ENCODE measurements at places on chromosomes 7 and 10.

DNA sequence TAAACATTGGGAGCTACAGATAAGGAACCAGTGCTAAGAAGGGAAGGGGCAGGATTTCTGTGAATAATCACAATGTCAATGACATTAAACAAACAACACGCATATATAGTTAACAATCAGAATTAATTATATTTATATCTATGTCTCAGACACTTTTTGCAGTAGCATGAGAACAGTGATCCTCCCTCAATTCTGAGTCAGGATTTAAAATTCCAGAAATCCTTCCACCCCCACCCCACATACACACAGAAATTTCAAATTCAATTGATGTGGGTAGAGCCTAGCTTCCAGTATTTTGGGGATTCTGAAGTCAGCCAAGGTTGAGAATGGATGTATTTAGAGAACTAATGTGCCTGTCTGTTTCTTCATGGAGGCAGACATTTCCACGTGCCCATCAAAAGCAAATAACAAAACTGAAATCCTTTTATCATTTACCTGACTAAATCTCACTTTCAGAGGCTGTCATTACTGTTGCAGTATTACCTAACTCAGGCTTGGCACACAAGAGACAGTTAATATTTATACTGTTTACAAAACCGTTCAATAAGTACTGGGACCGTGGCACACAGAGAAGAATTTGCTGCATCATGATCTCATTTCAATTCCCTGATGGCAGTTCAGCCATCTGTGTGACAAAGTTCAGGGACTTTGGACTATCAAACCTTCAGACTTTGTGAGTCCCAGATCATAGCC, 116.6 kb upstream of the PALS2 start:
- no peak for DNase-seq

DNA sequence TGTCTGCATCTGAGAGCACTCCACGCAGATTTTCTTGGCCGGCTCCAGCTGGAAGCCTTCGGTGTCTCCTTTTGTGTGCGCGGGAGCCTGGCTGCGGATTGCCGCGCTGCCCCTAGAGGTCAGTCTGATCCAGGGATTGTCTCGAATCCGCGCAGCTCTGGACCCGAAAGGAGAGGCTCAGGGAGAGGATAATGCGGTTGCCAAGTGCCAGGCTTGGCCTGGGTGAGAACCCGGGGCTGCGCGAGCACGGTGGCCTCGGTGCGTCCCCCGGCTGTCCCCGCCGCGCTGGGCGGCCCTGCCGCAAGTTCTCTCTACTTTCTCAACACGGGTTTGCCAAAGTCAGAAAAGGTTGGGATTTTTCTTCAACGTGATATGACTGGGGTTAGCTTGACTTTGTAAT, 140.9 kb downstream of the ADCYAP1R1 start:
- peak; percentile 1 for DNase-seq

GRCh38 chr10:57964351-57964750, 303.3 kb downstream of the IPMK start:
- peak; percentile 33 for DNase-seq

- no peak for DNase-seq
Observed at GRCh38 chr7:46949270-46949931, 632.5 kb downstream of the TNS3 start.

- no peak for DNase-seq
Observed at GRCh38 chr10:97378933-97379921, 21.9 kb downstream of the RRP12 start.

DNA sequence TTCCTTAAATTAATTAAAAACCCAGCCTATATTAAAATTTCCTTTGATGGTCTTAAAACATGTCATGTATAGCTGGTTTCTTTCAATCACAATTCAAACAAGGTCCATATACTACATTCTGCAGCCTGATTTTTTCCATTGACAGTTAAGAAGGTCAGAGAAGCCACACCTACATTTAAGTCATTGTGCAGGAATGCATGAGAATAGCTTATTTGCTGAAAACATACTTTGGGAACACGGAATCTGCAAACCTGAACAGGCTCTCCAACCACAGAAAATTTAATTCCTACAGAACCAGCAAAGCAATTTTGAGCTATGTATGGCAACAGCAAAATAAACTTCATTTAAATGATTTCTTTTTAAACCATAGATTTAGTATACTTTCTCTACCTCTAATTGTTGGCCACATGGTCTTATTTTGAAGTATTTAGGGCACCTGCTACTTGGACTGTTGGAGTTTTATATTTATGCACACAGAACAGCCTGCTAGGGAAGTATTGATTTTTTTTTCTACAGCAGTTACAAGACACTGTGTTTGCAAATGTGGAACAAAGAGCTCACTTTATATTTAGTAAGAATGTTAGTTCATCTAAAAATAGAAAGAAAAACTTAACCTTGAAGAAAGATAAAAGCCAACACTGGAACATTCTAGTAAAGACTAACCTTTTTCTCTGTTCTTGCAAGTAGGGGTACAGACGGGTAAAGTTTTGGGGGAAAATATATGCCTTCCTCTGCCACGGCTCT, 240.9 kb upstream of the IMMP2L start:
- peak; percentile 61 for DNase-seq

DNA sequence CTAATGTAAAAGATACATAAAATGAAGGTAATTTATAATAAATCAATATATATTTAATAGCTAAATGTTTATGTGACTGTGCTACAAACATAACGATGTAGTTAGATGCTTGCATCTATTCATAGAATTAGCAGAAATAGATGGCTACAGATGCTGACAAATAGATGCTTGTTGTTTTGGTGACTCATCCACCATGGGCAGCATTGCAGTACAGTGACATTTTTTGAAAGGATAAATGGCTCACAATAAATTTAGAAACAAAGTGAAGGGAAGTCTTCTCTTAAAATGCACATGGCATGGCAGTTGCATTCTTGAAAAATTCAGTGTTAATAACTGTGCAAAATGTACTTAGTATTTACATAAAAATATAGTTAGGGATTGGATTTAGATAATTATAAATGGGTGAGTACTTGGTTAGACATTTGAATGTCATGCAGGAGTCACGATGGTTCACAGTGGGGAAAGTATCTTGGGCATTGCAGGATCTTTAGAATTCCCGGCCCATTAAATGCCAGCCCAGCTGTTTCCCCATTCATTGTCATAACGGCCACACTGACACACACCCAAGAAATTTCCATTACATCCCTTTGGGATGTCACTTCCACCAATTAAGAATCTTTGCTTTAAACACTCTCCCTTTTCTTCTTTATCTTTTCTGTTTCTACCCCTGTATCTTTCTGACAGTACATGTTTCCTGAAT, 564.1 kb downstream of the ATRNL1 start:
- DNase-seq: peak; percentile 4

DNA sequence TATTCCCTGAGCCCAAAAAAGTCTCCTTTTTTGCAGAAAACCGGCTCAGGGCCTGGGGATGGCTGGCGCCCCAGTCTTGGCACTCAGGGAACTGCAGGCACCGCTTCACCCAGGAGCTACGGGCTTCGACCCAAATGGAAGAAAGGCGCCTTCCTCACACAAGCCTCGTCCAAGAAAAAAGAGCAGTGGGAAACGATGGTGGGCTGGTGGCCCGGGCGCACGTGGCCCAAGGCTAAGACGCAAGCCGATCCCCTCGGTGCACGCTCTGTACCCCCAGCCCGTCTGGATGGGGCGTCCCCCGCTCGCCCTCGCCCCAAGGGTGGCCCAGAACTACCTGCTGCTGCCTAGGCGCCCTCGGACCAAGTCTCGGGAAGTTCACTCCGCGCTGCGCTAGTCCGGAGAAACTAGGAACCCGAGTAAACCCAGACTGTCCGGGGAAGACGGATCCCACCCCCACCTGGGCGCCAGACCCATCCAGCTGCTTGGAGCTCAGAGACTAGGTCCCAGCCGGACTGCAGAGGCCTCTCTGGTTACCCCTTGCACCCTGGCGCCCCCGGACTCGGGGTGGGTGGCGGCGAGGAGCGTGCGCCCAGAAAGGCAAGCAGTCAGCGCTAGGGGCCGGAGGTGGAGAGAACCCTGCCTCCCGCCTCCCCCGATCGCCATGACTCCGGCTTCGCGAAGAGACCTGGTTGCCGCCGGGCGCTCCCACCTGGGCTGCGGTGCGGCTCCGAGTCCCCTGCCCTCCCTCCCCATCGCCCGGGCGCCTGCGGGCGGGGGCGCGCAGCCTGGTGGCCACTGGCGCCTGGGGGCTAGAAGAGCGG, 76.4 kb downstream of the CALN1 start:
- DNase-seq: no peak

GRCh38 chr7:82676777-82677463, 233.3 kb upstream of the CACNA2D1 start:
- DNase-seq: no peak

DNA sequence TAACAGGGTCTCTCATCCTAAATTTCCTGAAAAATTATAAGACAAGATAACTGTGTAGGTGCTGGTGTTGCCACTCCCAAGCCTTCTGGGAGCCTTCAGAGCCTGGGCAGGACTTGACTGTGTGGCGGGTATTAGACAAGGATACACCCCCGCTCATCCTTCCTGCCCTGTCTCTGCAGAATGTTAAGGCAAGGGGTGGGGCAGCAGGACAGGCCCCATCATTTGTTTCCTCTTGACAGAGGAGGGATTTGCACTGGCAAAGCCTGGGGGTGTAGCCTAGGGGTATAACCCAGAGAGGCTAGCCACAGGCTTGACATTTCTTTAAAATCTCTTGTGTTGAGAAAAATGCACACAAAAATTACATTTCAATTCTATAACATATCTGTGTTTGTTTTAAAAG, 63.5 kb downstream of the GOLGA7B start:
- DNase-seq: no peak

- DNase-seq: no peak
Observed at GRCh38 chr10:10545771-10546170, 471.9 kb upstream of the CELF2 start.

GRCh38 chr7:129786825-129787563, 165.8 kb downstream of the UBE2H start:
- DNase-seq: no peak

- DNase-seq: no peak
Observed at GRCh38 chr10:123852411-123852951, 39.1 kb downstream of the CPXM2 start.

GRCh38 chr10:69870591-69870990, 68.9 kb downstream of the COL13A1 start:
- DNase-seq: no peak

DNA sequence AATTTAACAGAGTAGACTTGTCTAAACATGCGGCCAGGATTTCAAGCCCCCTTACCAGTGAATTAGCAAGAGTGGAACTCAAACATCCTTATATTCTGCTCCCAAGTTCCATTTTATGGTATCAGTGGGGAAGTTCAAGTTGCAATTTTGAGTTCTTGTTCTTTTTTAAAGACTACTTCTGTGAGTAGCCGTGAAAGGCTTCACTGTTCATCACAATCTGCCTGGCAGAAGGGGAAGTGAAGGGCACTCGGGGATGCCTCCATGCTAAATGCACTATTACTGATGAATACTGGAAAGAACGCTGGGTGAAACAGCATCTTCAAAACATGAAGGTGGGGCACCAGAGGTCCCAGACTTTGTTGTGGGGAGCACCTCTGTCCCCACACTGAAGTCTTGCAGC, 22.4 kb upstream of the FGL2 start:
- no peak for DNase-seq

GRCh38 chr10:116629340-116629739, 8.6 kb downstream of the PNLIPRP2 start:
- DNase-seq: no peak

DNA sequence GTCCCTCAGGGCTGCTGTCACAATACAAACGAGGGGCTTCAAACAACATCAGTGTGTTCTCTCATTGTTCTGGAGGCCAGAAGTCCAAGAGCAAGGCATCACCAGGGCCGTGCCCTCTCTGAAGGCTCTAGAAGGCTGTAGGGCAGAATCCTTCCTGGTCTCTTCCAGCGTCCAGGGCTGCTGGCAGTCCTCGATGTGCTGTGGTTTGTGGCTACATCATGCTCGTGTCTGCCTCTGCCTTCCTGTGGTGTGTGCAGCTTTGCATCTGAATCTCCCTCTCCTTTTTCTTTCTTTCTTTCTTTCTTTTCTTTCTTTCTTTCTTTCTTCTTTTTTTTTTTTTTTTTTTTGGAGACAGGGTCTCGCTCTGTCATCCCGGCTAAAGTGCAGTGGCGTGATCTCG, 103.5 kb downstream of the INSYN2A start:
- DNase-seq: no peak

GRCh38 chr7:45923290-45923689, 2.2 kb upstream of the IGFBP3 start:
- peak; percentile 56 for DNase-seq

DNA sequence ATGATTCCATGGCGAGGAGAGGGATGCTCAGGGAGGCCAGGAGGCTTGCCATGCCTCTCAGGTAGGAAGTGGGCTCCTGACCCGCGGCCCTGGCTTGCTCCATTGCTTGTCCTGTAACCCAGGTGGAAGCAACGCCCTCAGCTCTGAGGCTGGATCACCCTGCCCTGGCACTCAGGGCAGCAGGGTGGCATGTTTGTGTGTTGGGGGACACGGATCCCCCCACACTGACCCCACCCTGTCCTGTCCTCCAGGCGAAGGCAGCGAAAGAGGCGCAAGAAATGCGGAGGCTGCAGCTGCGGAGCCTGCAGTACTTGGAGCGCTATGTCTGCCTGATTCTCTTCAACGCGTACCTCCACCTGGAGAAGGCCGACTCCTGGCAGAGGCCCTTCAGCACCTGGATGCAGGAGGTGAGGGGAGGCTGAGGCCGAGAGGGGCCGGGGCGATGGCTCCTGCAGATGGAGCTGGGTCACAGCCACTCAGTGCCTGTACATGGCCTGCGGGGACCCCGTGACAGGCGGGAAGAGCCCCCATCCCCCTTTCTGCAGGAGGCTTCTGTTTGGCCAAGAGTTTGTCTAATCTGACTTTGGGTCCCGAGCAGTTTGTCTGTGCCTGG, 38.3 kb downstream of the PRF1 start:
- no peak for DNase-seq

DNA sequence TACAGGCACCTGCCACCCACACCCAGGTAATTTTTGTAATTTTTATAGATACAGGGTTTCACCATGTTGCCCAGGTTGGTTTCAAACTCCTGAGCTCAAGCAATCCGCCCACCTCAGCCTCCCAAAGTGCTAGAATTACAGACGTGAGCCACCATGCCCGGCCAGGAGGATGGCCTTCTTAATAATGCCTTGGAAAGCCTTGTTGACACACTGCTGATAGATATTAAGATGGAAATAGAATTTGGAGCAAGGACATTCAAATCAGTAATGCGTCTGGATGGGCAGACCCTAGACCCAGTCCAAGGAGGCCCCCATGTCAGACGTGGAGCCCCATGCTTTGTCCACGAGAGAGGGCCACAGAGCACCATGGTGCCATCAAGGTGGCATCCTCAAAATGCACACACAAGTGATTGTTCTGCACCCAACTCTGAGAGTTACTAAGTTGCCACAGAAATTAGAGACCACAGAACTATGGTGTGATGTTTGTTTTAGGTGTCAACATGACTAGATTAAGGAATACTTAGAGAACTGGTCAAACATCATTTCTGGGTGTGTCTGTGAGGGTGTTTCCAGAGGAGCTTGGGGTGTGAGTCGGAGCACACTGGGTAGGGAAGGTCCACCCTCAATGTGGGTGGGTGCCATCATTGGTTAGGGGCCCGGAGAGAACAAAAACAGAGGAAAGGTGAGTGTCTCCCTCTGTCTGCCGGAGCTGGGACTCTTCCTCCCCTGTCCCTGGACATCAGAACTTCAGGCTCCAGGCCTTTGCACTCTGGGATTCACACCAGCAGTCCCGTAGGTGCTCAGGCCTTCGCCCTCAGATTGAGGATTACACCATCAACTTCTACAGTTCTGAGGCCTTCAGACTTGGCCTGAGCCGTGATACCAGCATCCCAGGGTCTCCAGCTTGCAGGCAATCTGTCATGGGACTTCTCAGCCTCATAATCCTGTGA, 34.5 kb downstream of the EBF3 start:
- DNase-seq: no peak

All from amniotic epithelial cell (primary cell).